Activated T-cell treated with anti-CD3 and anti-CD28 coated beads for 48 hours (primary cell): ENCODE measurements at places on chromosomes 11 and 22.
A peak's percentile ranks its signal among the peaks of the same experiment; 100 is the strongest.

DNA sequence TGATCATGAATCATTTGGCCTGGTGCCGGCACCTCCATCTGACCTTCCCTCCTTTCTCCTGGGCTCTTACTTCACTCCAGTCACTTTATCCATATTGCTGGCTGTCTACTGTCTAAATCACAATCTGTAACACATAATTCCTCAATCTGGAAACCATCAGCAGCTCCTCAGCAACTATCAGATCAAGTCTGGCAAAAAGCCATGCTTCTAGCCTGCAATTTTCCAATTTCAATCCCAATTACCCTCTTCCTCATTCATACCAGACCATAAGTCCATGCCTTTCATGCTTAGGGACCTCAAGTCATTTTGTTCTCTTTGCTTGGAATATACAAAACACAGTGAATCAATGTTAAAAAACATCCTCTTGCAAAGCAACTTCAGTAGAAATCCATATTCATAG lies 882.8 kb upstream of the ANO3 start:
- no peak for DNase-seq

- no peak for DNase-seq
Observed at GRCh38 chr11:126996036-126996804, 4.3 kb downstream of the KIRREL3 start.

DNA sequence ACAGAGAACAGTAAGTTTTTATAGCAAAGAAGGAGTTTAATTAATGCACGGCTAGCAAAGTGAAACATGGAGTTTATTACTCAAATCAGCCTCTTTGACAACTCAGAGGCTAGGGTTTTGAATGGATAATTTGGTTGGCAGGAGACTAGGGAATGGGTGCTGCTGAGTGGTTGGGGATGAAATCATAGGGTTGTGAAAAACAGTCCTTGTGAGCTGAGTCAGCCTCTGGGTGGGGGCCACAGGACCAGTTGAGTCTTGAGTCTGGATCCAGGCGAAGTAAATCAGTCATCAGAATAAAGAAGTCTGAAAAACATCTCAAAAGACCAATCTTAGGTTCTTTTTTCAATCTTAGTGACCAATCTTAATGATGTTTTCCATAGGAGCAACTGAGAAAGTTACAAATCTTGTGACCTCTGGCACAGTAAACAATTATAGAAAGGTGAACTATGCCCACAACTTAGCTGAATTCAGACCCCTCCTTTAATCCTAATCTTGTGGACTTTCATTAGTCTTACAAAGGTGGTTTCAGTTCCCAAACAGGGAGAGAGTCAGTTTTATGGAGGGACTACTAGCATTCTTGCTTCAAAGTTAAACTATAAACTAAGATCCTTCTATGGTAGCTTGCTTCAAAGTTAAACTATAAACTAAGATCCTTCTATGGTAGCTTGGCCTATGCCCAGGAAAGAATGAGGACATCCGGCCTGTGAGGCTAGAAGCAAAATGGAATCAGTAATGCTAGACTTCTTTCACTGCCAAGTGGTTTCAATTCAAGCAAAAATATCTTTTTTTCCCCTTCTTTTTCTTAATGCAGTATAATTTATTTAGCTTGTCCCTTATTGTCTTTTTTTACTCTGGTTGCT lies 84.5 kb downstream of the AASDHPPT start:
- DNase-seq = no peak

DNA sequence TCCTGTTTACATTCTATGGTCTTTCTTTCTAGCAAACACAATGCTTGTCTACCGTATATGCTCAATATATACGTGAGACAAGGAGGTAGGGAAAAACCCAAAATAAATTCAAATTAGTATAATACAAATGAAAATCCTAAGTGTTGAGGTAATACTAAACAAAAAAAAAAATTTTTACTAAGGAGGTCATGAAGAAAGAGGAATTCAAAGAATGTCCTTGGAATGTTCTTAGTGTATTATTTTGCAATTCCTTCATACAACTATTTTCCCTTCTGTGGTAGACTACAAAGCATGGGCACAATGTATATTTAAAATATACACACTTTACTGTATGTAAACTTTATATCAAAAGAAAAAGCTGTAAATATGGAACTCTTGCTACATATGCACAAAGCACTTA lies 36.4 kb downstream of the PIK3C2A start:
- no peak for DNase-seq

- no peak for DNase-seq
Observed at GRCh38 chr11:10236840-10237239, 57.2 kb downstream of the SBF2 start.

GRCh38 chr11:89489930-89490329 lies 1.2 kb downstream of the NOX4 start:
- DNase-seq = no peak

DNA sequence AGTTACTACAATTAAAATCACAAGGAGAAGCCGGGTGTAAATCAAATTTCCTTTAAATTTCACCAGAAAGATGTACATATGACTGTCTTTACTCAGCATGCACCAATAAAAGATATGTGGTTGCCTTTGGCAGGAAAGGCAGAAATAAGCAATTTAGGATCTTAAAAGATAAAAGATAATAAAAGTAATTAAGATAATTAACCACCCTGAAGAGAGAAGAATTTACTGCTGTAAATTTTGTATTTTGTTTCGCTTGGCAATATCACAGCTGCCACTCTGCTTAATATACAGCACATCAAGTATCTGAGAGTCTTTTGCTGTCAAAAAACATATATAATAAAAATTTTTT lies 411.9 kb downstream of the MN1 start:
- no peak for DNase-seq

DNA sequence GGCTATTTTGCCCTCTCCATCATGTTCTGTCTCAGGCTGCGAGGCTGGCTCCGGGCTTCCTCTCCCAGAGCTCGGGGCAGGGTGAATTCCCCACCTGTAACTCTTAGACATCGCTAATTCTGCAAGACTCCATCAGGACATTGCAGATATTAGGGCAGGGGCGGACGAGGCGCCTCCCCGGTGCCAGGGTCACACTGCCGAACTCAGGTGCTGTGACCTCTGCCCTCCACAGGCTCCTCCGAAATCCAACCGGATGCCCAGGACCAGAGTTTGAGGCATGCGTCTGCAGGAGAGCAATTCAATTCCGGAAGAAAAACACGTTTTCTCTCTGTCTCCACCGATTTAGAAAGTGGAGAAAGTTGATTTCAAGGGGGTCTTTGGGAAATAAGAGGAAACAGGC lies 542.7 kb downstream of the BRD1 start:
- DNase-seq = no peak

GRCh38 chr11:105149477-105149876 lies 9.9 kb upstream of the CARD18 start:
- no peak for DNase-seq

DNA sequence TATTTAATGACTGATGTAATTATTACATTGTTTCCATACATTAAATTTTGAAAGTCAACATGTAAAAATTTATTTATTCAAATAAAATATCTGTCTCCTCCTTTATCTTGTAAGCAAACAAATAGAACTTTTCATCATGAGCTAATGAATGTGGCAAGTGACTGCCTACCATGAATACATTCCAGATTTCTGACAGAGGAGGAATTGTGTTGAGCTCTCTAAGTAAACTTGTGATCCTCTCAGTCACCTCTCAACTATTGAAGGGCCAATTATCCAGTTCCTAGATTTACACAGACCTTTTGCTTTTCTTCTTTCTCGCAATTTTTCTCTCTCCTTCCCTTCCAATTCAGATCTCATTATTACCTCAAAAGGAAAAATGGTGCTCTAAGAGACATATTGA lies 21.5 kb downstream of the PRRG4 start:
- no peak for DNase-seq

- DNase-seq = no peak
Observed at GRCh38 chr22:35781898-35782297, 64.2 kb downstream of the APOL5 start.

DNA sequence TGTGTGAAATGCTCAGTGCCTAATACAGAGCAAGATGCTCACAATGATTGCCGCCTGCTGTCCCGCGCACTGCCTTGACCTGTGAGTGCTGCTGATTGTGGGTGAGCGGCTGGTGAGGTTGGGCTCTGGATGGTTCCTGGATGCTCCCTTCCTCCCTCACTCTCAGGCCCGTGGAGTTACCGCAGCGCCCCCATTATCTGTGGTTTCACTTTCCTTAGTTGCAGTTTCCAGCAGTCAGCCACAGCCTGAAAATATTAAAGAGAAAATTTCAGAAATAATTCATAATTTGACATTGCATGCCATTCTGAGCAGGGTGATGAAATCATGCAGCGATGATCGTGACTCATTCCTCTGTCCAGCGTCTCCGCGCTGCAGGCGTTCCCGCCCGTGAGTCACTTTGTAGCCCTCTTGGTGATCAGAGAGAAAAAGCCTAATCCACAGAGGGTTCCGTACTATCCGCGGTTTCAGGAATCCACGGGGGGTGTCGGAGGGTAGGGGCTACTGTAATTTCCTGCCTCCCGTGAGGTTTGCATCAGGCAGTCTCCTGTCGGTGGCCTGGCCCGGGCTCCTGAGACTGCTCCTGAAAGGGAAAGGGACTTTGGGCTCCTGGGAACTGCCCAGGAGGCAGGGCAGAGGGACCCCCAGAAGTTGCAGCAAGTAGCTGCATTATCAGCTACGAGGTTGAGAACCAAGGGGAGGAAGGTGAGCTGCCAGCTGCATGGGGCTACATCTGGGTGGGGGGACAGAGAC lies 10.6 kb downstream of the RPL3 start:
- no peak for DNase-seq

DNA sequence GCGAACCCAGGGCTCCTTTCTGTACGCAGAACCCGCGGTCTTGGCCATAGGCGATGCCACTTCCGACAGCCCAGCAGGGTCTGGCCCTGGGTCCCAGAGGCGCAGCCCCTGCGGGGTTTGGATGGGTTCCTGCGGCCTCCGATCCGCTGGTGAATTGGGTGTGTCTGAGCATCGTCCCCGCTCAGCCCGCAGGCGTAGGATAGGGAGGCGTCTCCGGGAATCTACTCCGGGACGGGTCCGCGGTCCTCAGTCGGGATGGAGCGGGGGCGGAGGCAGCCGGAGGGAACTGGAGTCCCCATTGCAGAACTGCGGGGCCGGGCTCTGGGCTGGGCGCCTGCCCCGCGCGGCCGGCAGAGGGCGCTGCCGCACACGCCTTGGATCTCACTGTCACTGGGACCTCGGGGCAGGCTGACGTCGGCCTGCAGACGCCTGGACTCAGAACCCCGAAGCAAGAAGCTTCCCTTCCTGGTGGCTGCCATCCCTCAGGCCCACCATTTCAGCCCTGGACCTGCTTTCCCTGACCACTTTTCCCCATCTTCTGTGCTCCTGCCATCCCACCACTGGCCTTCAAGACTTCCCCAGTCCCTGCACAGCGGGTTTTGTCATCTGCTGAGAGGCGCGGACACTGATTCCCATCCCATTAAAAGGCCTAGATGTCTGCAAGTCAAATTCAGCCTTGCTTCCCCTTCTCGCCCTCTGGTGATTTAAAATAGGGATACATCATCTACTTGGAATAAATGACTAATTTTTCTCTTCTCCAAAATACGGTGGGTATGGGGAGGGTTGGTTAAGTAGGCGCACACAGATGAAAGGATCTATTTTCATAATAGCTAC lies 38.3 kb upstream of the CREB3L1 start:
- peak; percentile 83 for DNase-seq

DNA sequence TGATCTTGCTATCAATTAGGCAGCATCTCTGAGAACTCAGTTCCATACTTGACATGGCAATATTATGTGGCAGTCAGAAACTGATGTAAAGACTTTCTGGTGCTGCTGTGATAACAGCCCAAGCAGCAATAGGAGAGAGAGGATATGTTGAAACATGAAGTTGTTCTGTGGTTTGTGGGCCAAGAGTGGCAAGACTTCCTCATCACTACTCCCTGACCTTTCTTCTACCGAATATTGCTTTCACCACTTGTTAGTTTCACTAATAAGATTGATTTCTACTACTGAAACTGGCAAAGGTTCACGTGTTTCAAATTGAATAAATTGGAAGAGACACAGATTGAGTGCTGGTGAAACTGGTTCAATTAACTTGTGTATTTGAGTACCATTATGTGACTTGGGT lies 852.6 kb upstream of the RAG2 start:
- no peak for DNase-seq
